ENCODE measurements at places on chromosomes 6 and 20.
A peak's percentile ranks its signal among the peaks of the same experiment; 100 is the strongest.

GRCh38 chr6:45757443-45758130 is 258.1 kb downstream of the CLIC5 start:
- DNase-seq = no peak

DNA sequence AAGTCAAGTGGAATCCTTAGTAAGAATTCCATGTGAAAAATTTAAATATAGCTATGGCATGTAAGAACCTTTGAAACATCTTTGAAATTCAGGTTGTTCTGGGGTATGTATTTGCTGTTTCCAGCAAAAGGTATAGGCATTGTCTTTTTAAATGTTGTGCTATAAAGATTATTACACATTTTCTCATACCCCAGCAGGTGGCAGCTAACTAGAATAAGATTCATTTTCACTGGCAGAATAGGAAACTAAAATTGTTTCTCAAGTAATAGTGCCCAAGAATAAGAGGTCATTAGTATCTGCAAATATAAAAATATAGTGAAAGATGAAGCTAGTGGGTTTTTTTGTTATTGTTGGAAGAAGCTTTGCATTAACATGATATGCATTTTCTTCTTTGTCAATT is 1.8 kb downstream of the GRIK2 start:
- no peak for DNase-seq

- no peak for DNase-seq
Measured at GRCh38 chr6:125558907-125559306, 190.5 kb upstream of the HEY2 start.

DNA sequence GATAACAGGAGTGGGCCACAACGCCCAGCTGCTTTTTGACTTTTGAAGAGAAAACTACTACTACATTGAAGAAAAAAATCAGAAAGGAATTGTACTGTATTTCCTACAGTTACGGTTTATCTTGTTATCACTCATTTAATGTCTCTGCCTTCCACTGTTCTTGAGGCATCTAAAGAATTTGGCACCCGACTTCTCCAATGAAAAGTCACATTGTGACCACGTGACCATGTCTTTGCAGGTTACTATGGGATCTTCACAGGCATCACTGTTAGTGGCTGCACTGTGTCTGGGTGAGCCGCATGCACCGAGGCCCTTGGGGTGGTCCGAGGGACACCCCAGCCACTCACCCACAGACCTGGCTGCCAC is 26.8 kb downstream of the RRBP1 start:
- no peak for DNase-seq

GRCh38 chr6:112288475-112288874 is 34.1 kb upstream of the LAMA4 start:
- DNase-seq = no peak

DNA sequence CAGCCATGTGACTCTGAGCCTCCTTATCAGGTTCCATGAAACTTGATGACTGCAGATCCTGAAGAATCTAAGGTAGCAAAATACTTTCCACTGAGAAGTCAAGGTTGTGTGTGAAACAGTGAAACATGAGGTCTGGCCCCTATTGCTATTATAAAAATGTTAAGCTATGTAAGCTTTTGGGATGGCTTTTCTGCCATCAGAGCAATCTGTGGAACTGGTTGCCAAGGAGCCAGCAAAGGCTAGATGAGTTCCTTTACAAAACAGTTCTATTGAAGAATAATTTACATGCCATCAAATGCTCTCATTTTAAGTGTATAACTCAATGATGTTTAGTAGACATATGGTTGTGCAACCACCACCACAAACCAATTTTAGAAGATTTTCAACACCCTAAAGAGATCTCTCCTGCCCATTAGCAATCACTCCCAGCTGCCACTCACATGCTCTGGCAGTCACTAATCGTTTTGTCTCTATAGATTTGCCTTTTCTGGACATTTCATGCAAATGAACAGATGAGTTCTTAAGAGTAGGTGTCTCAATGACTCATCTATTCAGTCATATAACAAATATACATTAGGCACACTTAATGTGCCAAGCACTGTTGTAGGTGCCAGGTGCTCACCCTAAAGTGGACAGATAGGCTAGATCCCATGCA is 19.9 kb upstream of the MEP1A start:
- no peak for DNase-seq

DNA sequence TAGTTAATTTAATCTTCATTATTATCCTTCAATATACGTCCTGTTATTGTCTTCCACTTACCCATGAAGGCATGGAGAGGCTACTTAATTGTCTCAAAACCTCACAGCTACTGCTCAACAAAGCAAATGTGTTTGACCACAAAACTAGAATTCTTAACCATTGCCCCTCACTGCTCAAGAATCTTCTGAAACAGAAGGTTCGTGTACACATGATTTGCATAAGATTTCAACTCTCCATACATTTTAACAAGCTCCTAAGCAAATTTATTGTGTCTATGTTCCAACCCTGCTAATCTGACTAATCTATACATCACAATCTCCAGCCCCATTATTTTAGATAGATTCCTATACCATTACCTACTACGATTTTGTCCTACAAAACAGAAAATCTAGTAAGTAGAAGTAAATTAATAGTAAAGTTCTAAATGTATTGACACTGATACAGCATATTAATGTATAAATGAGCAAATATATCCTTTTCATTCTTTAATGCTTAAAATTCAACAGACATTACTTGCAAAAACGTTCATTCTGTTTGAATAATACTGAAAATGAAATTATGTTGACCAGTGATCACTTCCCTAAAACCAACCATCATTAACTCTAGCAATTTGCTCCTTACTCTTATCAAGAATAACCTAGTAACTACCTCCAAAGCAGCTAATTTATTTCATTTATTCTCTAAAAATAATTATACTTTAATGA is 89.7 kb upstream of the RNF217 start:
- no peak for DNase-seq

DNA sequence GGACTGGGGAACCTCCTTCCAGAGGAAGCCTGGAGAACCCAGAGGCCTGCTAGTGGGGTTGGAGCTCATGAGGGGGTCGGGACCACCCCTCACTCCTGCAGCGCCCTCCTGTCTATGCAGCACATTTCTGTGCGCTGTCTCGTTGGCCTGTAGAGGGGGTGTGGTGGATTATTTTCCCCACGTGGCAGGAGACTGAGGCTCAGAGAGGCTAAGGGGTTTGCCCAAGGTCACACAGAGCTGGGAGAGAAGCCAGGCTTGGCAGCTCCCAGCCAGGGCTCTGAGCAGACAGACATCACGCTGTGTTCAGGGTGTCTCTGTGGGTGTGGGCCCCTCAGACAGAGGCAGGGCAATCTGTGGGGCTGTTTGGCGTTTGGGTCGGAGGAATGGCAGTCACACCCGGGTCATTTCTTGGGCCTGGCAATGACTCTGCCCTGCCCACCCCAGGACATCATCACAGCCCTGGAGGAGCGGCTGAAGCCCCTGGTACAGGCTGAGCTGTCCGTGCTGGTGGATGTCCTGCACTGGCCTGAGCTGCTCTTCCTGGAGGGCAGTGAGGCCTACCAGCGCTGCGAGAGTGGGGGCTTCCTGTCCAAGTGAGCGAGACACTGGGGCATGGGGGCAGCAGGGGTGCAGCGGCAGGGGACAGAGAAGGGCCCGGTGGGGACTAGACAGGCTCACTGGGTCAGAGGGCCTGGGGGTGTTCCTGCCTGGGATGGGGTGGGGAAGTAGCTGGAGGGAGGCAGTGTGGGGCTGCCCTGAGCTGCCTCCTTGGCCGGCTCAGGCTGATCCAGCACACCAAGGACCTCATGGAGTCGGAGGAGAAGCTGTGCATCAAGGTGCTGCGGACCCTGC is 27.7 kb downstream of the UQCC2 start:
- DNase-seq = no peak

- peak; percentile 17 for DNase-seq
Measured at GRCh38 chr20:56391037-56391436, 978 bp downstream of the AURKA start.

GRCh38 chr6:37038292-37039198 is 33.1 kb downstream of the FGD2 start:
- DNase-seq = no peak

GRCh38 chr6:27281105-27281539 is 31.0 kb downstream of the POM121L2 start:
- no peak for DNase-seq

- no peak for DNase-seq
Measured at GRCh38 chr6:7486951-7487350, 54.5 kb upstream of the DSP start.

DNA sequence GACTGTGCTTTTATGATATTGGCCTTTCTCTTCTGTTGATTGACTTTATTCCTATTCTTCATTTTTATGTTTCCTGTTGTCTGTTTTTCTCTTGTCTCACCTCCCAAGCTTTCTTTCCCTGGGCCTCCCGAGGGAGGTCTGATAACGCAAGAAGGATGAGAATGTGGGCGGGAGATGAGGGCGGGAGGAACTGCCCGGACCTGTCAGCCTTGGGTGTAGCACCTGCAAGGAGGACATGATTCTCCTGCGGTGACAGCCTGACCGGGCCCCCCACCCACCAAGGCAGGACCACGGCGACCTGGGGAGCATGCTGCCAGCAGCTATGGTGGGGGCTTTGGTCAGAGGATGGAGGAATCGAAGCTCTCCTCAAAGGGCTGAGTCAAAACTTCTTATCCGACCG is 86.9 kb downstream of the PLEKHG1 start:
- no peak for DNase-seq

DNA sequence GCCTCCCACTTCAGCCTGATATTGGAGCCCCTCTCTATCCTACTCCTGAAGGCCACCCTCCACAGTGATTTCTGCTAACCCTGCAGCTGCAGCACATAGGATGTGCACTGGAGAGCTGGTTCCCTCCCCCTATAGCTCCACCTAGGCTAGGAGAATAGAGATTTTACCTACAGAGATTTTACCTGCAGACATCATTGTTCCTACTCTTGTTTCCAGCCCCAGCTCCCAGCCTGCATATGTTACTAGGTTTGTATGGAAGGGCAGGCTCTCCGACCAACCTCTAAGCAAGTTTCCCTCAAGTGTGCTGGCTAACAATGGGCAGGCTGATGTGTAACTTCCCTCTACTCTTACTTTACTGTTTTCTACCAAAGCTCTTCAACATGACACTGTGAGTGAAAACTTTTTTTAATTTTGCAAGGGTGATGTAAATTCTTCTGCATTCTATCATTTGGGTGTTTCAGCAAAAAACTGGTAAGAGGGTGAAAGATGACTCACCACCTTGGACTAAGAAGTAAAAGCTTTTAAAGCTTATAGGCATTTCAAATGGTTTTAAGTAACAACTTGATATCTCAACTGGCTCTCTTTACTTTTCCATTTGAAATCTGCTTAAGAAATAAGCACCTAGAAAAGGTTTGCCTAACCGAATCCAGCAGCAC is 106.8 kb downstream of the CDK19 start:
- no peak for DNase-seq

DNA sequence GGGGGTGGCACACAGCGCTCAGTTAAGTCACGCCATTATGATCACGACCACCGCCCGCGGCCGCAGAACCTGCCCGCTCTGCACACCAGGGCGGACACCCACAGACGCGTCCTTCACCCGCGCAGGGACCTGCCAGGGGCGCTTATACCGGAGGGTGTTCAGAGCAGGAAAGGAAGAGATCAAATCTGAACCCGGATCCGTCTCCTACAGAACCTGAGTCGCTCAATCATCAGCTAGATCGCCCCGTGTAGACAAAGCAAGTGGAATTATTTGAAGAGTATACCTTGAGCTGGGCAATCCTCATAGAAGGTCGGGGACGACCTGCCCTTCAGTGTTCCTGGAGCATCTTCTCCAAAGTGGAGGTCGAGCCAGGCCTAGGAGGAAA is 14.4 kb upstream of the ZNF217 start:
- DNase-seq = no peak

GRCh38 chr20:18686696-18687095 is 98.8 kb downstream of the DTD1 start:
- no peak for DNase-seq

DNA sequence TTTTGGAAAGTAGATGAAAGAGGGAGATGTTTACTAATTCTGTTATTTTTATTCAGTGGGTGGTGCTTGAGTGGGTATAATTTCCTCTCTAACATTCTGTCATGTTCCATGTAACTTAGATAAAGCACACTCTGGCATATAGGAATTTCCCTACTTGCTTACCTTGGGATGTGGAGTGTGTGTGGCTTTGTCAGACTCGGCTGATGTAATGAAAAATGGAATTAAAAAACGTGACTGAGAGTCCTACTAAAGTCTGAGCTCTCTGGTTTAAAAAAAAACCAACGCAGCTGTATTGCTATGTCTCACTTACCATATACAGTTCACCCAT is 98.3 kb downstream of the JARID2 start:
- no peak for DNase-seq

GRCh38 chr20:4666001-4666479 is 55.7 kb upstream of the PRND start:
- DNase-seq = peak; percentile 88

- peak; percentile 38 for DNase-seq
Measured at GRCh38 chr6:70547313-70547712, 19.4 kb upstream of the SDHAF4 start.

DNA sequence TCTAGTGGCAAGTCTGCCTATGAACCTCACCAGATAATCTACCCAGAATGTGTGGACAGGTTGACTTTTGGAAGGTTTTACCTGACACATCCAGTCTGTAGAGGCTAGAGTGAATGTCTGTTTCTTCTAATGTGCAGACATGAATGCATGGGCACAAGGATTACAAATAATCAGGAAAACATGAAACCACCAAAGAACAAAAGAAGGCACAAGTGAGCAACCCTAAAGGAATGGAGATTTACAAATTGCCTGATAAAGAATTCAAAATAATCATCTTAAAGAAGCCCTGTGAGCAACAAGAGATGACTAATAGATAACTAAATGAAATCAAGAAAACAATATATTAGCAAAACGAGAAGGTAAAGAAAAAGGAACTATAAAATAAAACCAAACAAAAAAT is 876.1 kb upstream of the ADGRB3 start:
- no peak for DNase-seq

GRCh38 chr6:26411751-26412150 is 9.7 kb downstream of the BTN3A1 start:
- DNase-seq = no peak

- DNase-seq = no peak
Measured at GRCh38 chr6:56868687-56869086, 86.2 kb upstream of the BEND6 start.

DNA sequence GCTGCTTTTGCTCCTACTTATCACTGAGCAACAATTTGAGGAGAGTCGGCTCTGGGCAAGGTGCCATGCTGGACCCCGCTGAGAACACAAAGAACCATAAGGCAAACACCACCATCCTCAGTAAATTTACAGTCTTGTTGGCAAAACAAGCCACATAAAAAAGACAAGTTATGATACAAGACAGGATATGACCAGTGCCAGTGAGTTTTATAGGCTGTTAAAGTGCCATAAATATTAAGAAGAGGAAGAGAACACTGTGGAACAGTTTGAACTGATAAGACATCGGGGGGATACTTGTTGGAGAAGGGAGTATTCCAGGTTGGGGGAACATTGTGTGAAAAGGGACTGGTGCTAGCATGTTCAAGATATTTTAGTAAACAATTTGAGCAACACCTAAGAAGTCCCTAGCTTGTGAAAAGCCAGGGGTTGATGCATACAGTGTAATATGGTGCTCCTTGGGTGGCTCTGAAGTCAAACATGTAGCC is 25.3 kb upstream of the RIPOR2 start:
- DNase-seq = peak; percentile 37

Measured in CD4-positive, CD25-positive, alpha-beta regulatory T cell (primary cell).